Stimulated activated naive CD4-positive, alpha-beta T cell treated with Interleukin-2 at 50 U/mL for 16 hours (primary cell): ENCODE measurements at places on chromosomes 4 and X.

DNA sequence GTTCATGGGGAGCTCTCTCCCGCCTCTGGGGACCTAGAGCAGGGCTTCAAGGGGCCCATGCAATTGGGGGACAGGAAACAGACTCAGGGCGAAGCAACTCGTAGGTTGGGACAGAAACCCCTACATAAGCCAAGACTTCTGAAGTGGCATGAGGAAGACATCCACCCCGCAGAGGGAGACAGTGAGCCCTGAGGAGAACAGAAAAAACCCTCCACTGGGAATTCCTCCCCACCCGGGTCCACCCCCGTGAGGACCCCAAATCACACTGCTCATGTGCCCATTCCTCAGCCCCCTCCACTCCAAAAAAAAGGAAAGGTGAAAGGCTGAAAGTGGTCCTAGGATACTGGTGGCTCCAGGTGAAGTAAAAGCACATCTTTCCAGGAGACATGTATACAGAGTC, 74.0 kb downstream of the CPZ start:
- DNase-seq = no peak

DNA sequence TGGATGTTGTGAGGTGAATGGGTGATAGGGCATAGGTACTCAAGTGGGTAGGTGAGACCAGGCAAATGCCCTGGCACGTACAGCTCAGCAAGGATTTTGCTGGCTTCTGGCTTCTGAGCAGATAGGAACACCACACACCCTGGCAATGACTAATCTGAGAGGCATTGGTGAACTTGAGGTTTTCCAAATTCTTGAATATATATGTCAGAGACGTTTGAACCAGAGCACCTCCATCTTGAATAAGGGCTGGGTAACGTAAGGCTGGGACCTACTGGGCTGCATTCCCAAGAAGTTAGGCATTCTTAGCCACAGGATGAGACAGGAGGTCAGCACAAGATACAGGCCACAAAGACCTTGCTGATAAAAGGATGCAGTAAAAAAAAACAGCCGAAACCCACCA, 204.5 kb downstream of the NLGN4X start:
- DNase-seq = no peak

DNA sequence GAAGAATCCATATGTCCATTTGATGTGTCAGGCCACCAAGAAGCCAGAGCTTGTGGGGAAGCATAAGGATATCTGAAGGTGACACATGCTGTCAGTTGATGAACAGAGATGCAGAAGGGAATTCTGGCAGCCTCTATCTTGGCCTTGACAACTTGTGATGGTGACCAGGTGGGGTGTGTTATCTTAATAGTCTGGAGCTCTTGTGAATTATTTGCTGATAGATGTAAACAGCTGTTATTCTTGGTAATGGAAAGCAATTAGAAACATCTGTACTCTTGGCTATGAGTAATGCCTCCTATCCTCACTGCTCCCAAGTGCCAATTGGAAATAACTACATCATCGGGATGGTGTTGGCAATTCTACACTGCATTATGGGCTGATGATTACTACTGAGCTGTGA, 51.9 kb downstream of the NAA11 start:
- no peak for DNase-seq

- DNase-seq = no peak
Measured at GRCh38 chr4:183401473-183401872, 43.0 kb upstream of the CDKN2AIP start.

DNA sequence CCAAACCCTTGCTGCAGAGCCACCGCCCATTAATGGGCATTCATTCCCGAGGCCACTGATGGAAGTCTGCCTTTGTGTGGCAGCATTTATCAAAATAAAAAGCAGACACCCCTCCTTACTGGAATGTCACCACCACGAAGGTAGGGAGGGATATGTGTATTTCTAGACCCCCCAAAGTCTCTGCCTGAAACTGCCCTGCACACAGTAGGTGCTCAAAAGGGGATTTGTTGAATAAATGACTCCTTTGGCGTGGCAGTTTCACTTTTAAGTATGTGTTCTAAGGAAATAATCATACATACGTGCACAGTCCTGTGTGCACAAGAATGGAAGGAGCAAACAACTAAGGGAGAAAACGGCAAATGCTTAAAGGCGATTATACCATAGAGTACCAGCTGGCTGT, 23.6 kb upstream of the GLOD5 start:
- no peak for DNase-seq

DNA sequence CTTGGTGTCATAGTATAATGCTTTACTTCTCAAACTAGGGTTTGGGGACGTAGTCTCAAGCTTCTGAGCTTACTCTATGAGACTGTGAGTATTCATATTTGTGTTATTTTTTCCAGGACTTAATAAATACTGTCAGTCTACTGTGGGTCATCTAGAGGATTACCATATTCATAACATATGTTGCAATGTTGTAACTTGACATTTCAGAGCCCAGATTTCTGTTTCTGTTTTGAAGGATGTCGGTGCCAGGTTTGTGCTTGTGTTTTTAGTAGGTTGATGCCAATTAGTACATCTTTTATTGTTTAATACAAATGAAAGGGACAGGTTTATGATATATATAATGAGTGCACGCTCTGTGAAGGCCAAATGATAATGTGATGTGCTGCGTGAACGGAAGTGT, 69.6 kb downstream of the SPANXN4 start:
- DNase-seq = no peak

DNA sequence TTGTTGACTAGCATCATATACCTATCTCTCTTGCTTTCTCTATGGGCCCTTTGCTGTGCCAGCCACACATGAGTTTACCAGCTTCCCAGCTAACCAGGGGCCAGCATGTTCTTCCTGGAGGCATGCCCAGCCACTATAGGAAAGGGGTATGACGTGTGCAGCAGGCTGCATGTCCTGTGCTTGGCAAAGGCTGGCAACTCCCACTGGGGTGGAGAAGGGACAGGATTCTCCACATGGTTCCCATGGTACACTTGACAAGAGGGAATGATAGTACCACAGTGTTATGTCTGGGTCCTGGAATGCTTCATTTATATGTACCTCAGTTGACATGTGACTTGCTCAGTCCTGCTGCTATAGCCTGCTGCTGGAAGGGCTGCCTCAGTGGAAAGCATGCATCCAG, 78.8 kb downstream of the TMEM164 start:
- DNase-seq = no peak

GRCh38 chr4:184286358-184286757, 68.7 kb upstream of the ENPP6 start:
- DNase-seq = no peak

DNA sequence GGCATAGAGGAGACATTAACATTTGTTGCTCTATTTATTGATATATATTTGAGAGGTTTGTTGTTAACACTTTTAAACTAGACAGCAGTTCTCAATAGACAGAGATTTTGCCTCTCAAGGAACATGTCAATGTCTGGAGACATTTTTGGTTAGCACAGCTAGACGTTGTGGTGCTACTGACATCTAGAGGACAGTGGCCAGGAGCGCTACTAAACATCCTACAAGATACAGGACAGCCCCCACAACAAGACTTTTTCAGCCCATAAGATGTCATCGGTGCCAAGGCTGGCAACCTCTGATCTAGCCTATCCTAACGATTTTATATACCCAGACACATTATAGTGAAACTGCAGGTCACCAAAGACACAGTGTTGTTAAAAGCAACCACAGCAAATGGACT, 18.4 kb upstream of the CTSO start:
- no peak for DNase-seq

DNA sequence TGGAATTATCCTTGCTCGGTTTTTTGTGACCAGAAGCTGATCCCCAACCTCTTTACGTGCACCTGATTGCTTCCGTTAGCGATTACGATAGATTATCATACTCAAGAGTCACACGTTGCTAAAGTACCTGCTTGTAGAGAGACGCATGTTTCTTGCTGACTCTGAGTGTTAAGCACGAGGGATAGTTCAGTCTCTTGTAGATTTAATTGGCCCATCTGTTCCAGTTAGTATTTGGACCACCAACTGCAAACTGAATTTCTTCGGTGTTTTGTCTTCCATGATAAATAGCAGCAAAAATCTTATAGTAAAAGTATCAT, 516 bp upstream of the COX18 start:
- no peak for DNase-seq
